ENCODE measurements at places on chromosomes 11 and 22.

DNA sequence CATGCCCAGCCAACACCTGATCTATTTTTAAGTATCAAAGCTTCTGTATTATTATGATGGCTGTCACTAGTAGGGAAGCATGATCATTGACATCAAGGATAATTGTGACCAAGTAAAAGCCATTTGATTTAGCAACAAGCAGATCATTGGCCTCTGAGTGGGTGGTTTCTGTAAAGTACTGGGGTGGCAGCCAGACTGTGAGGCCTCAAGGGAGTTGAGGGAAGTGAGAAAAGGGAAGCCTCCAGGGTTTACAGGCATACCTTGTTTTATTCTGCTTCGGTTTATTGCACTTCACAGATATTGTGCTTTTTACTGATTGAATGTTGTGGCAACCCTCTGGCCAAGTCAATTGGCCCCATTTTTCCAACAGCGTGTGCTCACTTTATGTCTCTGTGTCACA lies 60.1 kb downstream of the PRR5L start:
- no peak overlapping the region for H3K27ac ChIP-seq
- H3K27me3 ChIP-seq = no peaks in the 10 kb centered on the region
- H3K36me3 ChIP-seq = no peaks in the 10 kb centered on the region

DNA sequence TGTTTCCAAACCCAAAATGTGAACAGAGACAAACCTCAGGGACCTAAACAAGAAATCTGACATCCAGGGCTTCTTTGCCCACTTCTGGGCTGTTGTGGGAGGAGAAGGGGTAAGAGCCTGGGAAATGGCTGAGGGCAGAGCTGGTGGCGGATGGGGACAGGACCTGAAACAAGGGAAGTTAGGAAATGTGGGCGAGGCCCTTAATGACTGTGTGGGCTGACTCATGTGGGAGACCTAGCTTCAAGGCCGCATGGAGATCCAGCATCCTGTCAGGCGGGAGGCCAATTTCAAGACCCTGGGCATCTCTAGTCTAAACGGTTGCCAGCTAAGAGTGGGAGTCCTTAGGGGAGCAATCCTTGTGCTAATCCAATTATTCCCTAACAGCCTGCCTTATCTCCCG lies 2.1 kb upstream of the OAF start:
- H3K4me3 ChIP-seq = no peak overlapping the region
- peaks cover 45% of the 10 kb centered on the region for H3K4me1 ChIP-seq
- DNase-seq = peak; percentile 84

DNA sequence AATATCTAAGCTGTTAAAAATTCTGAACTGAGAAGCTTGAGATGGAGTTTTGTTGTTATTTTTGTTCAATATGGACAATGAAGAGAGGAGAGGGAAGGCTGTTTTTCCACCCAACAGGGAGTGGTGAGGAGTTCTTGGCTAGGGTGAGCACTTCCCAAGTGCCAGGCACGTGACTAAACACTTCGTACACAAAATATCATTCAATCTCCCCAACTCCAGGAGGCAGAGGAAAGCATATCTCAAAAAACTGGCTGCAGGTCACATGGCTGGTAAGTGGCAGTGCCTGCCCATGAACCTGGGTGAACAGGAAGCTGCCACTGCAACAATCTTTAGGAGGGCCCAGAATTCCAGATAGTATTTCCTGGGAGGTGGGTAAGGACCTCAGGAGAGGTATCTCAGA lies 11.6 kb downstream of the ELF5 start:
- no peaks in the 10 kb centered on the region for H3K27me3 ChIP-seq
- H3K27ac ChIP-seq = no peak overlapping the region
- H3K36me3 ChIP-seq = no peaks in the 10 kb centered on the region

- no peak overlapping the region for H3K27ac ChIP-seq
- no peaks in the 10 kb centered on the region for H3K36me3 ChIP-seq
- no peaks in the 10 kb centered on the region for H3K27me3 ChIP-seq
- no peaks in the 10 kb centered on the region for H3K4me1 ChIP-seq
- no peak for DNase-seq
Observed at GRCh38 chr11:19474954-19475721, 234.4 kb upstream of the E2F8 start.

- no peaks in the 10 kb centered on the region for H3K36me3 ChIP-seq
- H3K27ac ChIP-seq = no peak overlapping the region
- peaks cover 4% of the 10 kb centered on the region for H3K4me1 ChIP-seq
- no peak overlapping the region for H3K4me3 ChIP-seq
- no peaks in the 10 kb centered on the region for H3K27me3 ChIP-seq
- no peak for DNase-seq
Observed at GRCh38 chr11:14018441-14018840, 55.9 kb downstream of the SPON1 start.

DNA sequence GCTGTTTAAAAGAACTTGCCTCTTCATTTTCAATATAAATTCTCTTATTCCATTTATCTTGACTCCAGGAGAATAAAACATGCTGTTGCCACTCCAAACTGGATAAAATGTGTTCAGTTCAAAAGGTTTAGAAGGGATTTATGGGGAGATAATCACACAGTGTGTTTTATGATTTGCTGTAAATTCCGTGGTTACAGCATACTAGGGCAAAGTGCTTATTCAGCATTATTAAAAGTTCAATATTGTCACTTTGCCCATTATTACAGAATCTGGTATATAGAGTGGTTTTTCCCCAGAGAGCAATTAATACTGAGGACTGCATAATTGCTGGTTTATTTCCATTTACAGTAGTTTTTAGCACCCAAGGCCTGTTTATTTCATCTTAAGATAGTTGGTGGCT lies 780.9 kb upstream of the RAG2 start:
- H3K27ac ChIP-seq = no peak overlapping the region
- no peaks in the 10 kb centered on the region for H3K27me3 ChIP-seq
- H3K4me3 ChIP-seq = no peak overlapping the region
- no peaks in the 10 kb centered on the region for H3K36me3 ChIP-seq

- H3K27ac ChIP-seq = no peak overlapping the region
- no peak overlapping the region for H3K4me3 ChIP-seq
- no peaks in the 10 kb centered on the region for H3K36me3 ChIP-seq
- no peaks in the 10 kb centered on the region for H3K4me1 ChIP-seq
- no peak for DNase-seq
- H3K27me3 ChIP-seq = no peaks in the 10 kb centered on the region
Observed at GRCh38 chr11:115480611-115481010, 23.6 kb downstream of the CADM1 start.

- no peaks in the 10 kb centered on the region for H3K36me3 ChIP-seq
- no peak for DNase-seq
- H3K4me1 ChIP-seq = no peaks in the 10 kb centered on the region
- no peaks in the 10 kb centered on the region for H3K27me3 ChIP-seq
- no peak overlapping the region for H3K4me3 ChIP-seq
- no peak overlapping the region for H3K27ac ChIP-seq
Observed at GRCh38 chr22:45430871-45431270, 17.4 kb downstream of the RIBC2 start.

- no peak for DNase-seq
- no peaks in the 10 kb centered on the region for H3K36me3 ChIP-seq
- H3K4me3 ChIP-seq = peak overlapping the region; percentile 55
- H3K4me1 ChIP-seq = no peaks in the 10 kb centered on the region
- H3K27me3 ChIP-seq = no peaks in the 10 kb centered on the region
- peak overlapping the region; percentile 59 for H3K27ac ChIP-seq
Observed at GRCh38 chr11:63489879-63490278, 1.1 kb downstream of the PLAAT5 start.

GRCh38 chr11:6061475-6061874 lies 30.9 kb upstream of the OR56A1 start:
- no peaks in the 10 kb centered on the region for H3K4me1 ChIP-seq
- no peaks in the 10 kb centered on the region for H3K27me3 ChIP-seq
- no peak overlapping the region for H3K27ac ChIP-seq
- no peak for DNase-seq
- H3K4me3 ChIP-seq = no peak overlapping the region

DNA sequence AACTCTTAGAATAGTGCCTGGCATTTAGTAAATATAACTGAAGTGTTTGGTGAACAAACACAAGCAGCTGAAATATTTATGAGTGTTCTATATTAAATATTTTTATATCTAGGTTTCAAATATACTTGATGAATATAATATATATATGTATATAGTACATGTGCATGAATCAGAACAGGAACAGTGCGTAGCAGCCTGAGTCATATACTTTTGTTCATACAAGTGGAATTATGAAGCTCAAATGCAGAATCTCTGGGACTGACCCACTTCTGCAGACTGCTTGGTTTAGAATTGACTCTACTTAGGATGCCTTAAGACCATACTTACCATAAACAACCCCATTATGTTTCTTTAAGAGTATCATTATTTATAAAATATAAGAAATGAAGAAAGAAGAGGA lies 997.8 kb upstream of the RAG2 start:
- H3K36me3 ChIP-seq = no peaks in the 10 kb centered on the region
- no peak for DNase-seq
- H3K4me1 ChIP-seq = no peaks in the 10 kb centered on the region

DNA sequence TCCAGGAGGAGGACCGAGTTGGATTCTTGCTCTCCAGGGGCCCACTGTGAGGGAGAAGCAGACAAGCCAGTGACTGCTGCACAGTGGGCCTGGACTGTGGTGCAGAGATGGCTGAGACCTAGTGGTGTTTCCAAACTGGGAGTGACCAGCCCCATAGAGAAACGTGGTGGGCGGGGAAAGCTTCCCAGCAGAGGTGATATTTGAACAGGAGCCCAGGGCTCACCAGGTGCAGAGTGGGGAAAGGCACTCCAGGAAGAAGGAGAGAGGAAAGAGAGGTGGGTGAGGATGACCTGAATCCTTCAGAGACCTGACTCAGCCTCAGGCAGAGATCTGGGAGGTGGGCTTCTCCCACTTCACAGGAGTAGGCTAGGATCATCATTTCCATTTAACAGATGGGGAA lies 52.1 kb upstream of the RASD2 start:
- no peak overlapping the region for H3K4me3 ChIP-seq
- no peaks in the 10 kb centered on the region for H3K27me3 ChIP-seq
- H3K36me3 ChIP-seq = no peaks in the 10 kb centered on the region
- no peak for DNase-seq
- no peak overlapping the region for H3K27ac ChIP-seq
- no peaks in the 10 kb centered on the region for H3K4me1 ChIP-seq

GRCh38 chr22:20008221-20008995 lies 8.2 kb downstream of the ARVCF start:
- no peak overlapping the region for H3K4me3 ChIP-seq
- H3K27ac ChIP-seq = no peak overlapping the region
- no peak for DNase-seq
- H3K36me3 ChIP-seq = no peaks in the 10 kb centered on the region

GRCh38 chr22:48923165-48923865 lies 904.4 kb downstream of the BRD1 start:
- H3K36me3 ChIP-seq = no peaks in the 10 kb centered on the region
- no peak overlapping the region for H3K27ac ChIP-seq
- H3K27me3 ChIP-seq = no peaks in the 10 kb centered on the region
- no peak overlapping the region for H3K4me3 ChIP-seq
- DNase-seq = peak; percentile 36
- no peaks in the 10 kb centered on the region for H3K4me1 ChIP-seq

GRCh38 chr11:12845739-12846358 lies 163.3 kb upstream of the RASSF10 start:
- H3K4me3 ChIP-seq = no peak overlapping the region
- H3K36me3 ChIP-seq = no peaks in the 10 kb centered on the region
- H3K27me3 ChIP-seq = no peaks in the 10 kb centered on the region
- peaks cover 48% of the 10 kb centered on the region for H3K4me1 ChIP-seq
- DNase-seq = no peak

GRCh38 chr11:85481862-85482261 lies 145.3 kb downstream of the DLG2 start:
- H3K36me3 ChIP-seq = no peaks in the 10 kb centered on the region
- H3K27me3 ChIP-seq = no peaks in the 10 kb centered on the region
- H3K27ac ChIP-seq = no peak overlapping the region
- DNase-seq = no peak
- H3K4me3 ChIP-seq = no peak overlapping the region

DNA sequence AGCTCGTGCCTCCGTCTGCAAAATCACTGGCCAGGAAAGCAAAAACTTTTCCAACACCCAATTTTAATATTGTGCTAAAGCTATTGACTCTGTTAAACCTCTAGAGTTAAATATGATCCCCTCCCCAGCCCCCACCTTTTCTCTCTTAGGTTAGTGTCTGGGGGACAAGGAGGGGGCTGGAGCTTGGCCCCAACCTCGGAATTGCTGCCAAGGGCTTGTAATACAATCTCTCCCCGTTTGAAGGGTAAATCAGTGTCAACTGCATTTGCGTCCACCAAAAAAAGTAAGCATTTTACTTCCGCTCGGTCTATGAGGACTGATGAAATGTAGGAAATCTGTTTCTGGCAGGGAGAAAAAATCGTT lies at the start of gene GAS2:
GAS2 (plus strand) TSS at position 287 of the 363 bp plus-strand sequence. CDS start 8,259 bp downstream, outside the sequence.
- H3K36me3 ChIP-seq = no peaks in the 10 kb centered on the region
- no peaks in the 10 kb centered on the region for H3K27me3 ChIP-seq
- no peak for DNase-seq
- H3K27ac ChIP-seq = peak within 1 kb of the TSS; percentile 84
- H3K4me1 ChIP-seq = peaks cover 11% of the 10 kb centered on the region
- peak within 1 kb of the TSS; percentile 57 for H3K4me3 ChIP-seq

GRCh38 chr11:20360650-20361049 lies 2.9 kb upstream of the HTATIP2 start:
- no peak overlapping the region for H3K4me3 ChIP-seq
- H3K27me3 ChIP-seq = no peaks in the 10 kb centered on the region
- H3K4me1 ChIP-seq = peaks cover 34% of the 10 kb centered on the region
- H3K36me3 ChIP-seq = no peaks in the 10 kb centered on the region

DNA sequence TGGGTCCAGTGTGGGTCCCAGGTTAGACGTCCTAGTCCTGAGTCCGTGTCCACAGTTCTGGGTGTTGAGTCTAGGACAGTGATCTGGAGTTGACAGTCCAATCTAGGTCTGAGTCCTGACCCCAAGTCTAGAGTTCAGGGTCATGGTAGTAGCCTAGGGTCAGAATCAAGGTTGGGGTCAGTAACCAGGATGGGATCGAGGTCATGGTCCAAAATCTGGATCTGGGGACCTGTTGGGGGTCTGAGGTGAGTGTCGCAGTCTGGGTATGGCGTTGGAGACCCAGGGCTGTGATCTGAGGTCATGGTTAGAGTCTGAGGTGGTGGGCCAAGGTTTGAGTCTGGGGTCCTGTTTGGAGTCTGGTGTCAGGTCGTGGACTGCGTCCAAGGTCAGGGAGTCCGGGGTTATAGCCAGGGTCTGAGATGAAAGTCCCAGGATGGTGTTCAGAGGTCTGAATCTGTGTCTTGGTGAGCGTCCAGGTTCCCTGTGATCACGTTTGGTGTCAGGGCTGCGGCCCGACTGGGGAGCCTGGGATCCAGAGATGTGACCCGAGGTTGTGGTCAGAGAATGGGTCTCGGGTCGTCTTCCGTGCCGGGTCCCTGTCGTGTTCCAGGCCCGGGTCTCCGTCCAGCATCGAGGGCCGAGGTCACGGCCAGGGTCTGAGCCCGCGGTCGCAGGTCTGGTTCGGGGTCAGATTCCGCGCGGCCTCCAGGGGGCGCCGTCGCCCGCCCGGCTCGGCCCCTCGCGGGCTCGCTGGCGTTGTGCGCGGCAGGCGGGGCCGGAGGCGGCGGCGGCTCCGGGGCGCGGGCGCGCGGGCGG lies 432 bp upstream of the GRK2 start:
- no peak for DNase-seq
- H3K4me3 ChIP-seq = peak overlapping the region; percentile 12
- peak overlapping the region; percentile 66 for H3K27ac ChIP-seq
- H3K4me1 ChIP-seq = peaks cover 71% of the 10 kb centered on the region
- peaks cover 4% of the 10 kb centered on the region for H3K36me3 ChIP-seq

- no peaks in the 10 kb centered on the region for H3K4me1 ChIP-seq
- H3K27ac ChIP-seq = no peak overlapping the region
- H3K4me3 ChIP-seq = no peak overlapping the region
Observed at GRCh38 chr22:34765115-34765514, 300.8 kb upstream of the ISX start.

Measured in right atrium auricular region (tissue), 2 donors.